NCI-H1694 treated with DMSO at 0.1 percent for 48 hours (cell line): ENCODE measurements at places on chromosomes 7 and 10.

DNA sequence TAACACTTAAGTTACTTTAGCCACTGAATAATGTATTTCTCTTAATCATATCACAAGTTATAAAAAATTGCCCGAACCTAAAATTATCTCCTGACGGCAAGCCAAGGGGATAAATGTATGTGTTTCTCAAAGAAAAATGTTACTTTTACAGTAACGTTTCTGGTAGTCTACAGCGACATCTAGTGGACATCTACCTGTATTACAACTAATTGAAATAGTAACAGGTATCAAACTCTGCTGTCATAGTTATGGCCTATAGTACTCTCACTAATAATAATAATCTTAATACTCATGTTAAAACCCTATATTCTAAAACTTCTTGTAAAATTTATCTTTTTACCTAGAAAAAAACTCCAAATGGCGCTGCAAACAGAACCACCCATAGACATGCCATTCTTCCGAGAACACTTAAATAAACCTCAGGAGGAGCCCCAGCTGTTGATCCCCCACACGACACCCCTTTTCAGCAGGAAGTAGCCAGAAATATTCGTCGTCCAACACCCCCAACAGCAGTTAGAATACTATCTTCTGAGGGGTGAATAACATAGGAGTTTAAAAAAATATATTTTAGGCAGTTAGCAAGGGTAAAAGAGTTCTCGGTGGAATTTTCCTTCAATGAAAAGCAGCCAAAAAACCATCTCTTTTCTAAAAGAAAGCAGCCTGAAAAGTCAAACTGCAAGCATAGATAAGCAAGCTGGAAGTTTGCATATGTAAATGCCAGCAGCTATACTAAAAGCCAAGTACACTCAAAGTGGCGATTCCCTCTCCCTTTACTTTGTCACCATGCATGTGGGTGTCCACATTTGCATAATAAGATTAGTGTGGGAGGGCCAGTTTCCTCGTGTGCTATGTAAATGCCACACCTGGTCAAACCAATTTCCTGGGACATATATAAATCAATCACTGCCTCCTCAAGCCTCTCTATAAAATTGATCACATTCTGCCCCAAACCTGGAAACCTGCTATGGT is 40.5 kb upstream of the ZNF107 start:
- peak; percentile 44 for DNase-seq

DNA sequence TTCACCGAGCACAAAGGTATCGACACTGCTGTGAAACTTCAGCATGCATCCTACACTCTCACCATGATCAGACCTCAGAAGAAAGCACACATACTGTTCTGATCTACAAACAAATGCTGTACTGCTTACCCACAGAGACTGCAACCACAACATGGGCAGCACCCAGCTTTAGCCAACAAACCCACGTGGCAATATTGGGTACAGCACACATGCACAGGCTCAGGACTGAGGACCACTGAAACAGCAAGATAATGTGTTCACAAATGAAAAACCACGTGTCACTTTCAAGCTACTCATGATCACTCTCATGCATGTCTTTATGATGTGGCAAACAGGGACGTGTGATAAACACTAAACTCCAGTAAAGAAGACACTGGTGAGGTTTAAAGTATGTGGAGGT is 119.3 kb upstream of the PTN start:
- DNase-seq: no peak

DNA sequence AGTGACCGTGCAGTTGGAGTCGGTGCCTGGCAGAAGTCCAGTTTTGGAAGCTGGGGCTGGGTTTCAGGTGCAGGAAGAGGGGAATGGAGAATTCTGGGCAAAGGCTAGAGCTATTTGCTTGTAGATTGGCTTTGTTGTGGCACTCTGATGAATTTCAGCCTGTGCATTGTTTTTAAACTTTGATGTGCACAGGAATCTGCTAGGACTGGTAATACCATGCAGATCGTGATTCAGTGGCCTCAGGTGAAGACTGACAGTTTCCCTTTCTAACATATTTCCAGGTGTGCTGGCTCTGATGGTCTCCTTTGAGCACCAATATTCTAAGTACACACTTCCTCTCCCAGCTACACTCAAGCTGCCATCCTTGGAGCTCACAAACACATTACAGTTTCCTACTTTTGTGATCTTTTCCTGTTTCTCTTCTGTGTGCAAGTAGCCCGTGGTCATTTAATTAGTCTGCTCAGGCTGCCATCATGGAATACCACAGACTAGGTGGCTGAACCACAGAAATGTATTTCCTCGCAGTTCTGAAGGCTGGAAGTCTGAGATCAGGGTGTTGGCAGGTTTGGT is 55.6 kb downstream of the NOC3L start:
- DNase-seq: no peak

- DNase-seq: no peak
Measured at GRCh38 chr7:55569797-55570196, 2.5 kb downstream of the VOPP1 start.

DNA sequence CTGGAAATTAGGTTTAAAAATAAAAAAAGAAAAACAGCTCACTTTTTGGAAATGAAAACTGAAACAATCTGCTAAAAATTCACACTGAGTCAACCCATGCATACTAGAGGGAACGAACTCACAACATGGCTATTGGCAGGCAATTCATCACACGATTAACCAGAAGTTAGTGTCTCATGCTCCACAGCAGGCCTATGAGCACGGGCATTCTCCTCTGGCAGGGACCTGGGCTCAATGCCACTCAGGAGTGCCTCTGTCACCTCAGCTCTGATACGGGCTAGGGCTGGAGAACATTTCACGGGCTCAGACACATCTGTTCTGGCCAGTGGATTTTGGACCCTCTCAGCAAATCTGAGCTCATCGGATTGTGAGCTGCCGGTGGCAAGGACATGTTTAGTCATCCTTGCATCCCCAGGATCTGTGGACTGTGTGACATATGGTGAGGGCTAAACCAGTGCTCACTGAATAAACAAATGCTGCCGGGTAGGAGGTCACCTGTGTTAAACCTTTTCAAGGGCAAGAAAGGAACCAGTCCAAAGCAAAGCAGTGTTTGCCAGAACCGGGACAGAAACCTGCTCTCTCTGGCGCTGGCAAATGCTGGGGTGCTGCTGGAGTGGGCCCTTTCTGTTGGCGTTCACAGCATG is 40.1 kb downstream of the POLR3A start:
- DNase-seq: peak; percentile 74

DNA sequence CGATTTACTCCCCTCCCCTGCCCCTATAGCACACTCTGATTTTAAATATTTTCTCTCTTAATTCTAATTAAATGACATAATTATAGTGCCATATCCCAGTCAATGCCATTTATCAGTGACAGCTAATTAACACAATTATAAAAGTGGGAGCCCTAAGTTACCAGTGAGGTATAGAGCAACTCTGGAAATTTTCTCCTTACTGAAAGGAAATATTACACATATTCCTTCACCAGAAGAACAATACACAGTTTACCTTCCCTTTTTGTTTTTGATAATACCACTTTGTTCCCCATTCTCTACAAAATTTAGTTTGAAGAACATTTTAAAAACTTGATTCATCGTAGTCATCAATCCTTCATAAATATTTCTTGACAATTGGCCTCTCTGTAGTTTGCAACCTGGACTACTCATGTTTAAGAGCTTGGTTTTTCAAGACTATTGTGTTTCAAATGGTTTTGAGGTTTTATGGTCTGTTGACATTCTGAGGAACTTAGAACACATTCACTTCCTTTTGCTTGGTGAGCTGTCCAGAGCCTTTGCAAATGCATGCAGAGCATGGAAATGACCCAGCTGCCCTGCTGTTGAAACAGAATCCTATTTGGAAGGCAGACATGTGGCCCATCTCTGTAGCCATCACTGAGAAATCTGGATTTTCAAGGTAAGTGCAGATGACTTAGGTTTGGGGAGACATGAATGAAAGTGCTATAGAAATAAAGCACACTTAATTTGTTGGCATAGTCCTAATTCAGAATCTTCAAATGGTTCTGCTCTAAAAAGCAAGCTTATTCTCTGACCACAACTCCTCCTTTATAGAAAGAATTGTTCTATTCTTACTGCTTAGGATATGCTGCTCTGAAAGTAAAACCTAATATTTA is at the start of gene GPR141:
TSS of gene GPR141 (plus strand) at position 521 of the 875 bp plus-strand sequence. CDS start 56,628 bp downstream, outside the sequence.
- DNase-seq: no peak

GRCh38 chr10:77226853-77227565 is 410.6 kb downstream of the KCNMA1 start:
- no peak for DNase-seq

- DNase-seq: no peak
Measured at GRCh38 chr10:132708441-132708840, 77.5 kb downstream of the NKX6-2 start.

- no peak for DNase-seq
Measured at GRCh38 chr10:3166496-3167290, 5.9 kb downstream of the PITRM1 start.

- no peak for DNase-seq
Measured at GRCh38 chr10:103980288-103980906, 13.5 kb downstream of the SLK start.

- DNase-seq: no peak
Measured at GRCh38 chr7:875051-875450, 1.3 kb upstream of the GET4 start.

GRCh38 chr7:12369756-12370155 is 33.9 kb downstream of the VWDE start:
- DNase-seq: no peak

GRCh38 chr7:20030417-20030816 is 186.8 kb downstream of the MACC1 start:
- no peak for DNase-seq

DNA sequence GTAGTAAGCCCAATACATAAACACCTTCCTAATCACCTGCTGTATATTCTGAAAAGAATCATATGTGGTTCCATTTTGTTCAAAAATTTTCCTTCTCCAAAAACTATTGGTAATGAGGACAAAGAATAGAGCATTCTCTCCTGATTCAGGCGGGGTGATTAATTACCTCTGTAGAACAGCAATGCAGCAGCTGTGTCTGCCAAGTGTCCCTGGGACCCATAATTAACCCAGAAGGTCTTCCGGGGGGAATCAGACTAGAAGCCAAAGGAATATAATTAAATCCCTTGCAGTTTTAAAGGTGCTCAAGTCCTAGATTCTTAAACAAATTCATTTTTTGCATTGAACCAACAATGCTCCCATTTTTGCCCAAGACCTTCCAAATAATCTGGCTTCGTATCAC is 60.3 kb upstream of the ABLIM1 start:
- no peak for DNase-seq

DNA sequence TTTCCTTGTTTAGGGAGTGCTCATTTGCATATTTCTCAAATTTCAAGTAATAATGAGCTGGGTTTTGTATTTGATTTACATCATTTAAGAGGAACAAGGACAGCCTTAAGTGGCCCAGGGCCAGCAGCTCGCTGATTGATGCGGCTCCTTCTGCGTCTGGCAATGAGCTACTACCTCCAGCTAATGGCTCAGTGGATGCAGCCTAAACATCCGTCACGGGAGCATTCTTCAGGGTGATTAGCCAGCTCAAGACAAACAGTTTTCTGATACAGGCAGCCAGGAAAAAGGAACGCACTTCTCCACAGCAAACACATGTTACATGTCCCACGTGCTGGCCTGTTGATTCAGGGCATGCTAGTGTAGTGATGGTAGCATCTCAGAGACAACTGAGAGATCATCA is 169.3 kb upstream of the TCERG1L start:
- no peak for DNase-seq
